ENCODE measurements at places on chromosomes 12 and 14.

GRCh38 chr12:65602610-65603295 lies 221.5 kb upstream of the HMGA2 start:
- DNase-seq = no peak

- DNase-seq = no peak
Observed at GRCh38 chr12:6085841-6086240, 38.6 kb downstream of the VWF start.

GRCh38 chr14:69693145-69693544 lies 73.8 kb upstream of the SRSF5 start:
- DNase-seq = no peak

GRCh38 chr14:32507029-32507984 lies 178.2 kb downstream of the AKAP6 start:
- DNase-seq = no peak

- DNase-seq = no peak
Observed at GRCh38 chr12:70045036-70045435, 198.2 kb upstream of the CNOT2 start.

DNA sequence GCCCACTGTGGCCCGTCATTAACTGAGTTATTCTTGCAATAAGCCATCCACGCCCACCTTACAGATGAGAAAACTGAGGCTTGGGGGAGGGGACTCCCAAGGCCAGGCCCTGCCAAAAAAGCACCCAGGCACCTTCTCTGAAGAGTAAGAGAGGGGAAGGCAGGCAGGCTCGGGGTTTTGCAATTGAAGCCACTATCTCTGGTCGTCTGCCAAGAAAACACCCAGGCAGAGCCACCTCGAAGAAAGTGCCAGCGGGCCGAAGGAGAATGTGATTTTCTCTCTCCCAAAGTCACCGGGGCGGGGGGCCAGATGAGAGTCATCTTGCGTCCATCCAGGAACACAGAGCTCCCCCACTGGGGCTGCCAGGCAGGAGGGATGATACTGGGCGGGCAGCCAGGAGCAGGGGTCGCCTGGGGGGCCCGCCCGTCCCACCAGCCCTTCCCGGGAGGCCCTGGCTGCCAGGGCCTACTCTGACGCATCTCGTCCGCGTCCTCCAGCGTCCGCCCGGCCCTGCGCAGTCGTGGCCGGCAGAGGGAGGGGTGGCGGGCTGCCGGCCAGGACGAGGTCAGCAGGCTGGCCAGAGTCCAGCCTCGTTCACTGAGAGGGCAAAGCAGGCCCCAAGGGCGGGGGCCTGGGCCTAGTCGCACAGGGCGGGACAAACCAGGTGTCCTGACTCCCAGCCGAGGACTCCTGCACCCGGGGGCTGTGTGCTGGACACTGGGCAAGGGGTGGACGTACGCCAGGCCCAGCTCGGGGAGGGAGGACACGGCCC lies 74.3 kb downstream of the RFLNA start:
- DNase-seq = no peak

DNA sequence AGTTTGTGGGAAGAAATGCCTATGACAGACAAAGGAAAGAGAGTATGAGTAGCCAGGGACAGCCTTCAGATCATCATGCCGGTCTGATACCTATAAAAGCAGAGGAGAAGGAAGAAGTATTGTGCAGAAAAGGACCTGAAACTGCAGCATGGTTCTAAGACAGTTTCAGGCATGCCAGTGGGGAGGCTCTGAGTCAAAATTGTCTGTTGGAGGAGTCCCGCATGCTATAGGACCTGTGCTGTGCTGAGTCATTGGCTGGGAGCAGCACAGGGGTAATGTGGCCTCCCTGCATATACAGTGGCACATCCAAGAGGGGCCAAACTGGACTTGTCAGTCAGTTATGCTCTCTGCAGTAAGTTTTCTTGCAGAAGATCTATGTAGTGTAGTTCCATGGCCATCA lies 40.7 kb downstream of the NEUROD4 start:
- no peak for DNase-seq
